ENCODE measurements at places on chromosomes 1 and 21.

GRCh38 chr1:220888417-220888986 lies 9.3 kb downstream of the HLX start:
- DNase-seq: no peak

GRCh38 chr21:35216996-35217395 lies 167.9 kb upstream of the RUNX1 start:
- DNase-seq: no peak

GRCh38 chr1:227928811-227929375 lies 18.8 kb downstream of the WNT9A start:
- no peak for DNase-seq

DNA sequence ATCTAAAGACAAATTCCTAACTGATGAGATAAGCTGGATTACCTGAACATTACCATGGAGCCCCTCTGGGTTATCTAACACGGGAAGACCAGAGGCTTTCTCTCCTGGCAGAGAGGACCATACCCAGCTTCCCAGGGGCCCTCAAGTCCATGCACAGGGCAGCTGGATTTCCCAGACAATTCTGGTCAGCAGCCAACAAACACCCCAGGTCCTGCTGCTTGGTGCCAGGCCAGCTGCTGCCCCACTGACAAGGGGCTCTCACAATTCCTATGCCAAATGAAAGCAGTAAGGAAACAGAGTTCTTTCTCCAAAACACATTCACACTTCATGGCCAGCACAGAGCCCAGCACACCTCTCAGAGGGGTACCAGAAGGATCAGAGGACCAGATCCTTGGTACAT lies 114.2 kb downstream of the HLCS start:
- DNase-seq: no peak

- no peak for DNase-seq
Observed at GRCh38 chr1:232611834-232612233, 18.1 kb downstream of the SIPA1L2 start.

DNA sequence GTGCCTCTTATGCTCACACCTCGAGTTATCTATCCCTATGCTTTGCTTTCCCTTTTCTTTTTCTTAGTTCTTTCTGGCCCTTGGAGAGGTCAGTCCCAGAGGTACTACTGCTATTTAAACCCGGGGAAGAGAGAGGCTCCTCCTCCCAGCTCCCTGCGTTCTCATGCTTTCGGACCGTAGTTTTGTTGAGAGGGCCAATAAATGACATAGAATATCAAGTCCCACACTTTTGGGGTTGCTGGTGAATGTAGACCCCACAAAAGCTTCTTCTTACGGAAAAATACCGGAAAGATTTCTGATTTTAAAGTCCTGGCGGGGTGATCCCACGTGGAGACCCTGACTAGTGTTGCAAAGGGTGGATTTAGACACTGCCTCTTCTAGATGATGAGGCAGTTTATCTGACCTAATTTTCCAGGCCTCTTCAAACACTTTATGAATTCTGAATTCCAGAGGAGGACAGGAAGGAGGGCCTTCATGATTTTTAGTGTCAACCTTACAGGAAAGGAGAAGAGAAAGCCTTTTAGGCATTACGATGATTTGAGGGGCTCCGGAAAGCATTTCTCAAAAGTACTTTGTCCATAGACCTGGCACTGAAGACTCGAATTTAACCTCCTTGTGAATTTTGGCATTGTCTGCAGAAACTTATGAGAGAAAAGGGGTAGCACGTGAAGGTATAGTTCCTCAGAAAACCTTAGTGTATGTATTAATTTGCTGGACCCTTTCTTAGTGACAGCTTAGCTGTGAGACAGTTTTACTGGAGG lies 694 bp downstream of the TMEM167B start:
- DNase-seq: no peak

DNA sequence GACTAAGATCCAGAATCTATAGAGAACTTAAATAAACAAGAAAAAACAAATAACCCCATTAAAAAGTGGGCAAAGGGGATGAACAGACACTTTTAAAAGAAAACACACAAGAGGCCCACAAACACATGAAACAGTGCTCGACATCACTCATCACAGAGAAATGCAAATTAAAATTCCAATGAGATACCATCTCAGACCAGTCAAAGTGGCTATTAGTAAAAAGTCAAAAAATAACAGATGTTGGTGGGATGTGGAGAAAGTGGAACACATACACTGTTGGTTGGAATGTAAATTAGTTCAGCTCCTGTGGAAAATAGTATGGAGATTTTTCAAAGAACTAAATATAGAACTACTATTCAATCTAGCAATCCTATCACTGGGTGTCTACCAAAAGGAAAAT lies 143.1 kb downstream of the IFI44 start:
- DNase-seq: no peak

GRCh38 chr1:56320464-56321149 lies 258.8 kb downstream of the PLPP3 start:
- DNase-seq: no peak

GRCh38 chr21:21436012-21436534 lies 437.9 kb downstream of the NCAM2 start:
- no peak for DNase-seq

DNA sequence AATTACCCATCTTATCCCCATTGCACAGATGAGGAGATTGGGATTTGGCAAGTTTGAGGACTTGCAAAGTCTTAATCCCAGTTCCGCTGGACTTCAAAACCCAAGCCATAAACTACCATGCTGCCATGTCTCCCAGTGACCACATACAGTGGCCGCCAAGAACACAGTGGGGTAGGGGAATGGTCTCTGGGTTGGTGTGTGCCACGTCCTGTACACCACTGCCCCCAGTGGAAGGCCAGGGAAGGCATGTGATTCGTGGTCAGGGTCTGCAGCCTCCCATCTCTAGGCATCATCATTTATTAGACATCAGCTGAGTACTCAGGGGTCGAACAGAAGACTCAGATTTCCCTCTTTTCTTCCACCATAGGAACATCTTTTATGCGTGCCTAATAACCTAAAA lies 76.0 kb downstream of the MAN1C1 start:
- DNase-seq: no peak

DNA sequence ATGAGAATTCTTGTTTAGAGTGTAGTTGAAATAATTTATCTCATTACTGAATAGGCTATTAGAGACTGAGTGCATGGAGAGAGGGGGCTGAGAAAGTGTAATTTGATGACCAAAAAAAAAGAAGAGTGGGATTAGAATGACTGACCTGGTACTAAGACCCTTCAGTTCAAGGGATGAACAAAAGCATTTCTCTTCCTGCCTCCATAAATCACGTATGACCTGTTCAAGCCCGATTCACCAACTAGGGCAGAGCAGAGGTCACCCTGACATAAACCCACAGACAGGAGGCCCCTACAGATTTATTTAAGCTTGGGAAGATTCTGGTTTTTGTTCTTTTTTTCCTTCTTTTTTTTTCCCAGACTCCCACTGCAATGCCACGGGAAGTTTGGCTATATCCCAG lies 123.7 kb upstream of the COP1 start:
- DNase-seq: no peak

DNA sequence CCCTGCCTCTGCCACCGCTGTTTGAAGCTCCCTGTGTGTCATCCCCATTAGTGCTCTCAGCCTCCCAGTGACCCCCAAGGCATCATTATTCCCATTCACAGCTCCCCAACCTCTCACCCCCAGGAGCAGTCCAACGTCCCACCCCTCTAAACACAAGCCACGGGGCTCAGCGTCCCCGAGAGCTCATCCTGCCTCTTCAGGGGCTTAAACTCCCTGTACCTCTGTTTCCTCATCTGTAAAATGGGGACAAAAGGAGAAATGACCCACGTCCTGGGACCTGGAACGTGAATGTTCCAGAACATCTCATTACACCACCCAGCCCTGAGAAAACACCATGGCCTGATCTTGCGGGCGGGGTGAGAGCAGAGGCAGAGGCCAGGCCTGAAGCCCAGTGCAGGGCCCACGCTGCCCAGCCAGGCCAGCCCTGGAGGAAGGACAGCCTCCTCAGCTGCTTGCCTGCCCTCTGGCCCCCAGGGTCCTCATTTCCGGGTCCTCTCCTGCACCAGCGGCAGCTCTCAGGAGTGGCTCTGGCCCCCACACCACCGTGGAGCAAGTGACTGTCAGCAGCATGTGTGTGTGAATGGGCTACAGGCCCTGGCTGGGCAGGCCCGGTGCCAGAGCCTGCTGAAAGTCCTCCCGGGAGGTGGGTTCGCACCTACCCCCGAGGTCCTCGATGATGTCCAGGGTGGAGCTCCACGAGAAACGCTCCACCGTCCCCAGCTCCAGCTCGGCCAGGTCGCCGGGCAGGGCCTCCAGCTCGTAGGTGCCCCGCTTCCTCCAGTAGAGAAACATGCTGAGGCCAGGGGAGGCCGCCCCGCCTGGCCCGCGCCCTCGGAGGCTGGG lies 14.1 kb upstream of the PLEKHG5 start:
- no peak for DNase-seq

- no peak for DNase-seq
Observed at GRCh38 chr1:30284226-30284625, 439.2 kb downstream of the MATN1 start.

DNA sequence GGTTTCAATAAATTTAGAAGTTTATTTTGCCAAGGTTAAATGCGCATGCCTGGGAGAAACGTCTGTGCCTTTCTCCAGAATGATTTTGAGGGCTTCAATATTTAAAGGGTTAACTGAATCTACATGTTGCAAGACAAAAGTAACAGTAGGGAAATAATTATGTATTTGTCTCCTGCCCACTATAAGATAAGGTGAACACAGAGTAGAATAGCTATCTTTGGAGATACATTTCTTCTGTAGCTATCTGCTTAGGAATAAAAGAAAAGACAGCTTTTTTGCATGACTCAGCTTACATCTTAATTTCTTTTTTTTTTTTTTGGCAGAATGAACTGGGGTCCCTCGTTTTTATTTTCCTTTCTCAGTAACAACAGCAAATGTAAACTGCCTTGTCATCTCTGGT lies 1351.6 kb downstream of the AMY1C start:
- DNase-seq: no peak

- no peak for DNase-seq
Observed at GRCh38 chr1:87673309-87673708, 344.6 kb downstream of the LMO4 start.

DNA sequence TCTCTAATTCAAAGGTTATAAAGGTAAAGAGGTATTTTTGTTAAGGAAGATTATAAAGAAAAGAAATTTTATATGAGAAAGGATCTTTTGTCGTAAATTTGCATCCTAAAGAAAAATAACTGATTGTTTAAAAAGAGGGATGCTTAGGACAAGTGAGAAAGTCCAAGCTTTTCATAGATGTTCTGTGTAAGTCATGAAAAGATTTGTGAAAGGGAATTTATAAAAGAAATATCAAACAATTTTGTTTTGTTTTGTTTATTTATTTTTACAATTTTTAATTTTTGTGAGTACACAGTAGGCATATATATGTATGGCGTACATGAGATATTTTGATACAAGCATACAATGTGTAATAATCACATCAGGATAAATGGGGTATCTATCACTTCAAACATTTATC lies 145.2 kb downstream of the ADSS2 start:
- no peak for DNase-seq

DNA sequence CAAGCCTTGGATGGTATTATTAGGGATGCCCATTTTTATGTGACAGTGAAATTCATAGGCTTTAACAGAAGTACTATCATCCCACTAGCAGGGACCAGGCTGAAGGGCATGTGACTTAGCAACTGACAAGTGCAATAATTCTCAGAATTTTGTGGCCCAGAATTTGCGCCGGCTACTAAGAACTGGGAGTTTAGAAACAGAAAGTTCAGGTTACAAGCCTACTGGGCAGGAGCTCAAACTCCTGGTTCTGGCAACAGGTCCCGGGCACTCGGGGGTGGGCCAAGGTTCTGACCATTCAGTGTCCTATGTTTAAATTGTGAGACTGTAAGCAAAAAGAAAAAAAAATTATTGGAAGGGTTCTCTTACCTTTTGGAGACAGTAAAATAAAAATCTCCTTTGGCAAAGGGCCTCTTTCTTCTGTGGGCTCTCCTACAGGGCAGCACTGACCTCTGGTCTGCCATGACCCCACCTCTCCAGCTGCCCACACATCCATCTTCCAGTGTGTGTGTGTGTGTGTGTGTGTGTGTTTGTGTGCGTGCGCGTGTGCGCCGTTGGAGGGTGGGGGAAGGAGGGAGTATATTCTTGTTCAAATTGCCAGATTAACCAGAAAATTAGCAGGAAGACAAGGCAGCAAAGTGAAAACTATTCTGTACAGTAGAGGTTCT lies 26.1 kb downstream of the IRF2BP2 start:
- no peak for DNase-seq

DNA sequence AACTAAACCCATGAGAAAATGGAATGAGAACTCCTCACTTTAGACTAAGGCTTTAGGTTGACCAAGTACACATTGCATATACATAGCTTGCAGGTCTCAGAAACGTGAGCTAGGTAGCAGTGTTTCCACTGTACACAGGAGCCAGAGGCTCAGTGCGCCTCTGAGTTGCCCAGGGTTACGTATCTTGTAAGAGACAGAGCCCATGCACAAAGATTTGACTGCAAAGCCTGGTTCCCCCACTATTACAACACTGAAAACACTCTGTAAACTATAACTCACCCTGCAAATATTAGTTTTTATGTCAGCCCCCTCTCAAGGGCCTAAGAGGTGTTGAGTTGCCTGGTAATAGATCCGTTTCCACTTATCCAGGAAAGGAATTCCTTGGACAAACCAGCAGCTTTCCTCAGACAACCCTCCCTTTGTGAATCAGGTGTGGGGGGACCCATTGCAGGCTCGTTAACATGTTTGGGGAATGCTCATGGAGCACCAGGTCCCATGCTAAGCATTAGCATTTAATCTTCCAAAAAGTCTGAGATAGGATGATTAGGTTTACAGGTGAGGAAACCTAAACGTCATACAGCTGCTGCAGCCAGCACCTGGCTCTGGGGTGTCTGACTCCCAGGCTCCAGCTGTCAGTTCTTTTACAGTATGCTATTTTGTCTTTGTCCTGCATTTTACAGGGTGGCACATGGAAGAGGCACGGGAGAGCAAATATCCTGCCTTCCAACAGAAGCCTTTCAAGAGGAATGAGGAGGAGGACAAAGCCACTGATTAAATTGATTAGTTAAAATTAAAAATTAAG lies 25.7 kb downstream of the TENT5C start:
- no peak for DNase-seq

GRCh38 chr1:2801535-2802291 lies at the start of gene TTC34:
TTC34 (minus strand) TSS chr1:2801693; CDS start chr1:2800827, 866 bp downstream.
- DNase-seq: peak; percentile 33

- DNase-seq: no peak
Observed at GRCh38 chr1:208175508-208175895, 68.7 kb downstream of the PLXNA2 start.

DNA sequence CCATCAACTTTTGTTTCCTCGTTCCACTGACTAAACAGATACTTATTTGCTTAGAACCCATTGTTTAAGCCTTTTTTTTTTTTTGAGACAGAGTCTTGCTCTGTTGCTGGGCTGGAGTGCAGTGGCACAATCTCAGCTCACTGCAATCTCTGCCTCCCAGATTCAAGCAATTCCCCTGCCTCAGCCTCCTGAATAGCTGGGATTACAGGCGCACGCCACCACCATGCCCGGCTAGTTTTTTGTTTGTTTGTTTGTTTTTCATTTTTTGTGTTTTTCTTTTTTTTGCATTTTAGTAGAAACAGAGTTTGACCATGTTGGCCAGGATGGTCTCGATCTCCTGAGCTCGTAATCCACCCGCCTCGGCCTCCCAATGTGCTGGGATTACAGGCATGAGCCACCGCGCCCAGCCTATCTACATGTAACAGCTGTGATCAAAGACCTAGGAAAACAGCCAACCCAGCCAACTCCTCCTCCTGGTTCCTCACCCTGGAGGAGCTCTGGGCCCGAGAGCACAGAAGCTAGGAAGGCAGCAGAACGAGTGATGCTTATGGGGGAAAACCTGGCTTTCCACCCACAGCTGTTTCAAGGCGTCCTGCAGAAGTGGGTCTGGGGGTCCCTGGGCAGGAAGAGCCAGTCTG lies 32.9 kb downstream of the KCNN3 start:
- DNase-seq: no peak

Data from stimulated activated CD4-positive, alpha-beta T cell treated with anti-CD3 and anti-CD28 coated beads, Interleukin-12 subunit alpha, Interleukin-12 subunit beta, amount 100 ng/mL, for 48 hours (primary cell).